ENCODE measurements at places on chromosomes 7 and 10.

DNA sequence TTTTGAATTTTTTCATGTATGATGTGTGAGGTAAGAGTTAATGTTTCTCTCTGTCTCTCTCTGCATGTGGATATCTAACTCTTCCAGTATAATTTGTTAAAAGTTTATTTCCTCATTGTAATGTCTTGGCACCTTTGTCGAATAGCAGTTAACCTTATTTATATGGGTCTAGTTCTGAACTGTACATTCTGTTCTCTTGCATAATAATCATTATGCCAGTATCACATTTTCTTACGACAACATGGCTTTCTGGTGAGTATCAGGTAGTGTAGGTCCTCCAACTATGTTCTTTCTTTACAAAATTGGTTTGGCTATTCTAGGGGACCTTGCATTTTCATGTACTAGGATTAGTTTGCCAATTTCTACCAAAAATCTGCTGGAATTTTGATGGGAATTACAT, 337.0 kb upstream of the FZD8 start:
- no peak for DNase-seq

DNA sequence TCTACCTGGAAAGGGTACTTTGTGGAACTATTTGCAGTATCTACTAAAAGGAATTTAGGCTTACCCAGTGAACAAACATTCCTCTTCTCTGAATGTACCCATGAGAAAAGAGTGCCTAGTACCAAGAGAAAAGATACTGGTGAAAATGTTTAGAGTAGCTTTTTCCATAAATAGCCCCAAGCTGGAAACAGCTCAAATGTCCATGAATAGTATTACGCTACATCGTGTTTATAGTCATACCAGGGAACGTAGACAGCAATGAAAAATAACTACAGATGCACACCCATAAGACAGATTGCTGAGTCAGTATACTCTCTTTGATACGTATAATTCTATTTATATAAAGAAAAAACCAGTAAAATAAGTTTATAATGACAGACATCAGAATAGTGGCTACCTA, 285.9 kb downstream of the KLF6 start:
- DNase-seq: peak; percentile 17

- no peak for DNase-seq
Measured at GRCh38 chr10:98619446-98619845, 172.7 kb upstream of the HPS1 start.

GRCh38 chr10:120451968-120452367, 5.1 kb upstream of the PLPP4 start:
- no peak for DNase-seq

- DNase-seq: no peak
Measured at GRCh38 chr7:158588085-158588877, 658 bp upstream of the PTPRN2 start.

GRCh38 chr7:98414205-98414900, 13.5 kb upstream of the BAIAP2L1 start:
- no peak for DNase-seq

DNA sequence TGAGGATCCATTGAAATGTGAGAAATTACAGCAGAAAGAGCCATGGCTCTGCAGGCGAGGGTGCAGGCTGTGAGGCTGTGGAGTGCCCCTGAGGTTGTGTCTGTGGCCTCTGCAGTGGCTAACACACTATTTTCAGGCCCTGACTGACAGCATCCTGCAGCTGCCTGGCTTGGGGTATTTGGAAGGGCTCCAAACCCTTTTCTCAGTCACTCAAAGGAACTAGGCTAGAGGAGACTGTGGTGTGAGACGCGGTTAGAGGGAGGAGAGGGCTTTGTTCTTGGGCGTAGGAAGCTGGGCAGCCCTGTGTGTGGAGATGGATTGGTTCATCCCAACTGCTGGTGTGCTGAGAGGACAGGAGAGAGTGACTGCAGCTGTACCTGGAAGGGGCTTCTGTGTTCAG, 134.9 kb downstream of the RAMP3 start:
- no peak for DNase-seq

DNA sequence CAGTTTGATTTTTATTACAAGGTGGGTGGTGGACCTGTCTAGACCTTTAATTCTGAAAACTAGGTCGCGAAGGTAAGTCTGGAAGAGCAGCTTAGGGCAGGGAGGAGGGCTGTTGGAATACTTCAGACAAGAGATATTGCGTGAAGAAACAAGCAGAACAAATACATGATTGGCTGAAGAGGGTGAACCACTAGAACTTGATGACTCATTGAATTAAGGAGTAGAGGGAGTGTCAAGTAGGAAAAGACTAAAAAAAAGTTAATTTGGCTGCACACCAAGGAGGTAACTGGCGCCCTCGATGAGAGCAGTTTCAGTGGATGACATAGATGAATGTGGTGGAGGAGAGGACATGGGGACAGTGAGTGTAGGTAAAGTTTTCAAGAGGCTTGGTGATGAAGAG, 41.3 kb downstream of the WNT2 start:
- no peak for DNase-seq

GRCh38 chr10:17365402-17365801, 89.0 kb downstream of the ST8SIA6 start:
- DNase-seq: no peak

DNA sequence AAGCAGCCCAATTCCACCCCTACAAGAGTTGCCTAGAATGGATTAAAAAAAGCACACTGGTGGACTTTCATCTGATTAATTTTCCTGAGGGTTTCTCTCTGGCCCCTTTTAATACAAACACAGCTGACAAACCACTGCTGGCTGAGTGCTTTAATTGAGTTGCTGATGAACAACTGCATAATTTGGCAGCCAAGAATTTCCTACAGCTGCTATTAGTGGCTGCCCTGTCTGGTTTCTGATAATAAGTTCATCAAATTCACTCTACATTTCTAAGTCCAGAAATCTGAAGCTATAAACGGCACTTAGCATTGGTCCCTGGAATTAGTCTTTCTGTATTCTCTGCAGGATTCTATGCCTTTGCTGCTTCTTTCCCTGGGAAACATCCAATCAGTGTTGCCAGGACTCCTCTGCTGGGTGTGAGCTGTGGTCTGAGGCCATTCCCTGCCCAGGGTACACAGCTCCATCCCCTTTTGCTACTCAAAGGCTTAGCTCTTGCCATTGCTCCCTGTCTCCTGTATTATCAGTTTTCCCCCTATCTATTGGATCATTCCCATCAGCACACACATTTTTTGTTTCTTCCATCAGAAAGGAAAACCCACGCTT, 110.6 kb downstream of the LSM5 start:
- DNase-seq: no peak

DNA sequence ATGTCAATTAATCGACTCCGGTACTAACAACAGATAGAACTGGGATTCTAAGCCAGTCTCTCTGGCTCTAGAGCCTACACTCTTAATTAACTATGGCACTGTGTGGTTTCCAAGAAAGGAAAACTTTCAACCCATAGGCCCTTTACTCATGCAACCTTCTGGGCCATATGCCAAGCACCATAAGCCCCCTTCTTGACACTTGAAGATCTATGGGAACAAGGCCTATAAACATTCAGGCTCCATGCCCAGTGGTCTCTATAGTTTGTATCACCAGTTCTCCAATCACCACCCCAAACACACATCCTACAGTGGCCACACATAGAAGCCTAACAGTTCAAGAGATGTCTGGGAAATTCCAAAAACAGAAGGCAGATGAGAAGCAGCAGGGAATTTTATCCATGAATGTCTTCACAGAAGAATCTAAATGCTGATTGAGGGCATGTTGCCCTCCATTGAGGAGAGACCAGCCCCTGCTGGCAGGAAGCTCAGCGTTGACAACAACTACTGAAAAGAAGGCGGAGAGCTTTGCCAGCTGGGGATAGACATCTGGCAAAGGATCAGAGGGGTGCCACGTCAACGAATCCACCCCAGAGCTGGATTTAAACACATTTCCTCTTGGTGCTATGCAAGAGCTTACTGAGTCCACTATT, 64.4 kb downstream of the GRM3 start:
- no peak for DNase-seq

GRCh38 chr7:17674943-17675608, 265.2 kb downstream of the SNX13 start:
- no peak for DNase-seq

DNA sequence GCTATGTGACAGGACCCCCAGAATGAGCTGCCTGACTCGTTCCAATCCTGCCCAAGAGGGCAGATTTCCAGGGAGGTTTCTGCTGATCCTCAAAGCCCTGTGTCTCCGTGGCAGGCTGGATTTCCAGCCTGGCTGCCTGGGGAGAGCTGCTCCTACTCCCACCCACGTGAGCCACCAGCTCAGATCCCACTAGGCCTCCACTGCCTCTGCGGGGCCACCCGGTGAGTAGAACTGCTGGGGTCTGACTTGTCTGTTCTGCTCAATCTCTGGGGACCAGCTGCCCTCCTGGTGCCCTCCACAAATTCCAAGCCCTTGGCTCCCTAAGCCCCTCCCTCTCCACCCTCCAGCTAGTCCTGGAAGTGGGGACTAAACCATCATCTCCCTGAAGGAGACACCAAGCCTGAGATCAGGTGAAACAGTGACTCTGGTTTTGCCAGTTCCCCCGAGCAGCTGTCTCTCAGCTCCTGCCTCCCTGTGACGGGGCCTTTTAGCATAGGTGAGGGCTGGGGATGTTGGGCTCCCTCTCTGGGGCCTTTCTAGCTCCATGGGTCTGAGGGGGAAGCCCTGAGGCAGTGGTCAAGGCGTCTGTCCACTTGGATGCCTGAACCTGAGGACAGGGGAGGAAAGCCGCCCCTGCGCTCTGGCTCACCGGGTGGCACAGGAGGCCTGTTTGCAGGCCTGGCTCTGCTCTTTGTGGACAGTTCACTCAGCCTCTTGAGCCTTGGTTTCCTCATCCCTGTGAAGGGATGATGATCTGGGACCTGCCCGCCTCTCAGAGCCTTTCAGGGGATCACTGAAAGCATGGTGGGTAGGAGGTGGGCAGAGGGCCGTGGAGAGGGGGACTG, 5.6 kb downstream of the FAM241B start:
- no peak for DNase-seq

DNA sequence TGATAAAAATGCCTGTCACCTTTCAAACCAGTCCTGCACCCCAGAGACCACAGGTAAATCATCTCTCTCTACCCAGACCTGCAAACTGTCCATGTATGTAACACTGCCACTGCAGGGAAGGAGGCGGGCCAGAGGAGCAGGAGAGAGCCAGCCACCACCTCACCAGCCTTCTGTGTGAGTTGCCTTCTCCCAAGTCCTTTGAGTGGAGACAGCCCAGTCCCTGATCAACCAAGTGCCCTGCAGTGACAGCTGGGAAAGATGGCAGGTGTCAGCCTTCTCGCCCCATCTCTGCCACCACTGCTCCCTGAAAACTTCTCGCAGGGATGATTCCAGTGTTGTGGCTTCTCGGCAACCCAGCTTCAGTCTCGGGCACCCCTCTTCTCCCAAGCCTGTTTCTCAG, 42.4 kb downstream of the MTURN start:
- no peak for DNase-seq

DNA sequence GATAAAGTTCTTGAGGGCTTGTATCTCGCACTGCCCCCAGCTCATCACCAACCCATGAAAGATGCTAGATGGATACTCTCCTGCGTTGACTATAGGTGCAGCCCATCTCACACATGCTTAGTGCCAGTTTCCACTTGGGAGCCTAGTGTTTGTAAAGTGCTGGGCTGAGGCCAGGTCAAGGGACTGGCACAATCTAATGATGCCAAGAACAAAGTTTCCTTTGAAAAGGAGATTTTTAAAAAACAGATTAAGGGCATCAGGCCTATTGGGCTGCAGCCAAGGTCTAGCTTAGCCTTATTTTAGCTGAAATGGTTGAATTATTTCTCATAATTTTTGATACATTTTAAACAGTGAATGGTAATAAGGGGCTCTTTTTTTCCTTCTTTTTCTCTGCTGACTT, 259.0 kb downstream of the ADRA2A start:
- no peak for DNase-seq

DNA sequence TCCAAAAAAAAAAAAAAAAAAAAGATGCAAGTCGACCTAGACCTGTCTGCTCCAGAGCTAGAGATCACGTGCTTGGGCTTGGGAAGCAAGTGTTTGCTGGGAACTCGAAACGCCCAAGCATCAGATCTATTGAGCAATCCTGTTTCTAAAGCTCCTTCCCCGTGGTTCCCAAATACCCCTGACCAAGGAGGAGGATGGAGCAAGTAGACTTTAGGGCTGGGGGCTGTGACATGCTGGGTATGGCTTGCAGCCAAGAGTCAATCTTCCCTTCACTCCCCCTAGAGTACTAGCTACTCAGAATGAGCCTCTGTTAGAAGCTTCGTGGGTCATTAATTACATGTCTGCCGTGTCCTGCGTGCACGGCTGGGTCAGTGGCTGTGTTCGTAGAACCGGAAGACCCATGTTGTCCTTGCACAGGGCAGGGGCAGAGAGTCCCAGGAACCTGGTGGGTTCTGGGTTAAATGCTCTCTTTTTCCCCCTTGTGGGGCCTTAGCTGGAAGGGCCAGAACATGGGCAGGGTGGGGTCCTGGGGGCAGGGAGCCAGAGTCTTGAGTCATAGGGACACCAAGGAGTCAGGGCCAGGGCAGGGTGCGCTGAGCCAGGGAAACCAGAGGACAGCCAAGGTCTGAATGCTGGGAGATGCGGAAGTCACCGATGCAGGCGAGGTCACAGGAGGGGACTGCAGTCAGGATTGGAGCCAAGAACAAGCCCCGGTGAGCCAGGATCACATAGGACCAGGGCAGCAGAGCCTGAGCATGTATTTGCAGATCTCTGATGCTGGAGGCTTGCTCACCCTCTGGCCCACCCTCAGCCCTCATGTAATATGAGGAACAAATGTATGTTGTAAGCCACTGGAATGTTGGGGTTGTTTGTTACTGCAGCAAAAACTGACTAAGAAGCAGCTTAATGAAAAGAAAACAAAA, 34.6 kb upstream of the TPST1 start:
- DNase-seq: no peak

- DNase-seq: no peak
Measured at GRCh38 chr10:83283151-83283550, 856.2 kb upstream of the GHITM start.

GRCh38 chr7:157409753-157410727, 73.2 kb downstream of the DNAJB6 start:
- no peak for DNase-seq

DNA sequence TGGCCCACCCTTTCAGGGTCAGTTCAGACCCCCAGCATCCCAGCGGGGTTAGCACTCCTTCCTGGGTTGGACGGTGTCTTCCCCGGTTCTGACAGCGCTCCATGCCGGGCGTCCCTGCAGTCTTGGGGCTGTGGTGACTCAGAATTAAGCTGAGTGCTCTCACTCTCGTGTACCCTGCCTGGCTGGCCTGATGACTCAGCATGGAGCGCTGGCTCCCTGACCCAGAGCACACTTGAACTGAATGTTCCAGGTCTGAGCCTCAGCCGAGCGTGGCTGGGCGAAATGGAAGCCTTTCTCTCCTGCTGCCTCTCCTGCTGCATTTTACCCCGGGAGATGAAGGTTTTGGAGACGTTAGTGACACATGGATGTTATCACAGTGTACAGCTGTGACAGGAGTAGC, 7.1 kb downstream of the BAG3 start:
- DNase-seq: peak; percentile 87

GRCh38 chr10:101557541-101557940, 30.5 kb downstream of the POLL start:
- DNase-seq: no peak

DNA sequence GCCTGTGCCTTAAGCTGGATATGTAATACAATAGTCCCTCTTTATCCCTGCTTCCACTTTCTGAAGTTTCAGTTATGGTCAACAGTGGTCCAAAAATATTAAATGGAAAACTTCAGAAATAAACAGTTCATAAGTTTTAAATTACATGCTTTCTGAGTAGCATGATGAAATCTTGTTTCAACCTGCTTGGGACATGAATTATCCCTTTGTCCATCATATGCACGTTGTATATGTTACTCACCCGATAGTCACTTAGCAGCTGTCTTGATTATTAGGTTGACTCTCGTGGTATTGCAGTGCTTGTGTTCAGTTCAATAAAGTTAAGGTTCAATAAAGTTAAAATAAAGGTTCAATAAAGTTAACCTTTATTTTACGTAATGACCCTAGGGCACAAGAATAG, 25.5 kb downstream of the C1GALT1 start:
- no peak for DNase-seq
